ENCODE measurements at places on chromosomes 2 and 18.

DNA sequence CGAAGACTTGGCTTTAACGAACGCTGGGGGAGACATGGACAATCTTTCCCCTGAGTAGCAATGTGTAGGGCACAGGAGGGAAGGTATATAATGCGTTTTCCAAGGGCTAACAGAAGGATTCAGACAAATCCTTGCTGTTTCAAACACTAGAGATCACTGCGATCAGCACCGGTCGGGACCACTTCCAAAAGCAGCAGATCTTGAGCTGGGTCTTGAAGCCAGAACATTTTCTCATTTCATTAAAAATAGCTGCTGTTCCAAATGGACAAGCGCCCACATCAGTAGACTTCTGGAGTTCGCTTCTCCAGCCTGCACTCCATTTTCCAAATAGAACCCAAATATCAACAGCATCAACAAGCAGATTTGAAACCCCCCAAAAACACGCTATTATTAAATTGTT lies 65.1 kb upstream of the MAPRE2 start:
- no peak for DNase-seq

DNA sequence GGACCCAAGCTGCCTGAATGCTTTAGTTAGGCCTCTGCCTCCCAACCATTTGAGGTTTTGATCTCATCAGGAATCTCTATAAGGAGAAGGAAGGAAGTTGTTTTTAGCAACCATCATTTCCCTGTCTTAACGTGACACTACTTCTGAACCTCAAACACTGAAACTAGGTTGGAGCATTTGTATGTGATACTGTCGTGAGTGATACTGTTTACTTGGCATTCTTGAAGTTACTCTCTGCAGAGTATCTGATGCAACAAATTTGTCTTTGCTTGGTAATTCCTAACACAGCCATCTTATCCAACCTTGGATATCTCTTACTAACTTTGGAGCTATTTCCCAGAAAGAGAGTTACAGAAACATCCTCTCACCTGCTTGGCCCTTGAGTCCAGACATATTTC lies 22.1 kb downstream of the TTLL4 start:
- no peak for DNase-seq

- no peak for DNase-seq
Observed at GRCh38 chr2:113207021-113207420, 33.2 kb downstream of the PSD4 start.

- no peak for DNase-seq
Observed at GRCh38 chr18:9736286-9736835, 28.3 kb downstream of the RAB31 start.

DNA sequence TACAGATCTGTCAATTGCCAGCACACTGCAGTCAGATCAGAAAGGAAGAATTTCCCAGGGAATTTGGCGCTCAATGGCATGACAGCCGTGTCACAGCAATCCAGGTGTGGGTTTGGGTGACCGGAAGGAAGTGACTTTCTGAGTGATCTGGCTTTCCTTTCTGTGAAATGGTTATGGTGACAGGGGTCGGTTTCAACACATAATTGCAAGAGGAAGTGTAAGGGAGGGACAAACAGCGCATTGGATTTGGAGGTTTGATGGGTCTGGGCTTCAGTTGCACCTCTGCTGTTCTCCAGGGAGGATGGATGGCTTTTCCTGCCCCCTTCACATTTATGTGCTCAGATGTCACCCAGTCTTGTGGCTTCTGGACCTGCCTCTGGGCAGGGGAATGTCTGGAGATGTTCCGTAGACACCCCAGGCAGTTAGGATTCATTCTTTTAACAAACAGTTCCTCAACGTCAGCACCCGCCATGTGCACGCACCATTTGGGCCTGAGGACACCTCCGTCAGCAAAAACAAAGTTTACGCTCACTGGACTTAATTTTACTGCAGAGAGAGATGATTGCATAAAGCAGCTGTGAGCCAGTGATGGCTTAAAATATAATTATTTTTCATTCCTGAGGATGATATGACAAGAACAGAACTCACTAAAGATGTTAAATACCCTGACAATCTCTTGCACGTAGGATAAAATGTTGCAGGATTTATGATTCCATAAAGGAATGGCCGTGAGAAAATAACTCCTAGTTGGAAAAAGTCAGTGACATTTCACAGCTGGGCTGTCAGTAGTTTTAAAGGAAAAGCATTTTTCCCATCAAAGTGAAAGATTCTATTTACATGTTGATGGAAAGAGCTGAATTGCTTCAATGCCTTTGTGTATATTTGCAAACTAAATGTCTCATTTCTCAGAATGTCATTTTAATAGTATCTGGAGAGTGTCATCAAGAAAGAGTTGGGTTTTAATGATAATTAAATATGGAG lies 36.9 kb downstream of the MBP start:
- no peak for DNase-seq

DNA sequence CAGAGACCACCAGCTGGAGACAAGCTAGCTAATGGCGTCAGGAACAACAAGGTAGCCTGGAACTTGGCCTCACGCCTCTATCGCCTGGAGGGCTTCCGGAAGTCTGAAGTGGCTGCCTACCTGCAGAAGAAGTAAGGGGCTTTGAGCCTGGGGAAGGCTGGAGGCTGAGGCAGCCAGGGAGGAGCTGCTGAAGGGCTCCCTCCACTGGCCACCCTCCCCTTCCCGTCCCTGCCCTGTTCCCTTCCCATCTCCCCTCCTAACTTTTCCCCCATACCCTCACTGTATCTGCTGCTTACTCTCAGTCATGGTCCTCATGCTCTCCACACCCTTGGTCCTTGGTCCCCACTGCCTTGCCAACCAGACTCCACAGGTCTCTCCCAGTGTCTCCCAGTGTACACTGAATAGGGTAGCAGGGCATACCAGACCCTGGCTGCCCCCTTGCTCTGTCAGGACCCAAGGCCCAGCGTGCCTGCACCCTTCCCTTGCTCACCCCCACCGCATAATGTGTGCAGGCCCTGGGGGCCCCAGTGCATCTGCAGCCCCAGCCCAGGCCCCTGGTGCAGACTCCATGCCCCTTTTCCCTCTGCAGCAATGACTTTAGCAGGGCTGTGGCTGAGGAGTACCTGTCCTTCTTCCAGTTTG lies 18.8 kb downstream of the PSD4 start:
- no peak for DNase-seq

GRCh38 chr2:62334440-62335058 lies 138.6 kb downstream of the B3GNT2 start:
- no peak for DNase-seq

DNA sequence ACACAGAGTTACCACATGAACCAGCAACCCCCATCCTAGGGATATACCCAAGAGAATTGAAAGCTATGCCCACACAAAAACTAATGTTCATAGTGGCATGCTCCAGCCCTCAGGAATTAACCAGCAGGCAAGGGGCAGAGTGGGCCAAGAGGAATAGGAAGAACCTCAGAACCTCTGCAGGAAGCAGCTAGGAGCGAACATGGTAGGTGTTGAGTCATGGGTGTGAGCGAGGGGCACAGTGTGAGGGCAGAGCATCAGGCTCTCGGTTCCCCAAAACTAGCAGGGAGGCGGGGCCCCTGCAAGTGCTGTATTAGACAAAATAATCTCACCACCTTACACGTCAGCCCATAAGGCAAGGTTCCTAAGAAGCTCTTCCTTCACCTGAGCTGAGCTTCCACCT lies 5.6 kb upstream of the RUFY4 start:
- DNase-seq: no peak

DNA sequence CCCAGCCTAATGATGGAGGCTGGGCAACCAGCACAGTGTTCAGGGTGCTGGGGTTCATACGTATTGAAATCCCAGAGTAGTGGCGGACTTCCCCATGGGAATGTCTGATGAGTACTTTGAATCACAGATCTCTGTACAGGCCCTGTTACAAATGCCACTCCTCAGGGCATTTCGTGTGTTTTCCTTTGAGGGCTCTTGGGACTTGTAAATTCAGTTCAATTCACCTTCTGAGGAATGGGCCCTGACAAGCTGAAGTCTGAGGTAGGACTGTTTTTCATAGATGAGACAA lies 288 bp upstream of the RDH14 start:
- DNase-seq: no peak

DNA sequence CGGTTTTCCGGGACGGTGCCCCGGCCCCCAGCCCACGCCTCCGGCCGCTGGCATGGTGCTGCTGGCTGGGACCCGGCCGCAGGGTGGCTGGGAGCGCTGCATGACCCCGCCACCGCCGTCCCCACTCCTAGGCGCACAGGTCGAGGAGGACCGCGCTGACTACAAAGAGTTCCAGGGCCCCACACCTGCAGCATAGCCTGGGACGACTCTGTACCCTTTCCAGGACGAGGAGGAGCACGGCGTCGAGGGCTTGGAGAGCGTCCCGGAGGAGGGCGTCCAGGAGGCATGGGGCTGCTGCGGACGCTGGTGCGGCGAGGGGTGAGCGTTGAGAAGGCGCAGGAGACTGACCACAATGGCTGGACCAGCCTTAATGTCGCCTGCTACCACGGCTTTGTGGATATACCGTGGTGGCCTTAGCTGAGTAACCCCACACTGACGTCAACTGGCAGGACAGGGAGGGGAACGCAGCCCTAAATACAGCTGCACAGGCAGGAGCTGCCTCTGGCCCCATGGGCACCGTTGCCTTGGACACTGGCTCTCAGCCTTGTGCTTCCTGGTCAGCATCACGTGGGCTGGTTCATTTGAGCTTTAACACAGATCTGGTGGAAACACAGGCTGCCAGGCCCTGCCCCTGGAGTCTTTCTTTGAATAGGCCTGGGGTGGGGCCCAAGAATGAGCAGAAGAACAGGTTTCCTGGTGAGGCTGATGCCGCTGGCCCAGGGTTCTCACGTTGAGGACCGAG lies 40.9 kb upstream of the TRIM43B start:
- no peak for DNase-seq

GRCh38 chr18:27996801-27997272 lies 180.1 kb downstream of the CDH2 start:
- DNase-seq: no peak

- no peak for DNase-seq
Observed at GRCh38 chr2:24543252-24543651, 52.2 kb downstream of the NCOA1 start.

GRCh38 chr2:109375131-109375561 lies 238.6 kb downstream of the SEPTIN10 start:
- no peak for DNase-seq

DNA sequence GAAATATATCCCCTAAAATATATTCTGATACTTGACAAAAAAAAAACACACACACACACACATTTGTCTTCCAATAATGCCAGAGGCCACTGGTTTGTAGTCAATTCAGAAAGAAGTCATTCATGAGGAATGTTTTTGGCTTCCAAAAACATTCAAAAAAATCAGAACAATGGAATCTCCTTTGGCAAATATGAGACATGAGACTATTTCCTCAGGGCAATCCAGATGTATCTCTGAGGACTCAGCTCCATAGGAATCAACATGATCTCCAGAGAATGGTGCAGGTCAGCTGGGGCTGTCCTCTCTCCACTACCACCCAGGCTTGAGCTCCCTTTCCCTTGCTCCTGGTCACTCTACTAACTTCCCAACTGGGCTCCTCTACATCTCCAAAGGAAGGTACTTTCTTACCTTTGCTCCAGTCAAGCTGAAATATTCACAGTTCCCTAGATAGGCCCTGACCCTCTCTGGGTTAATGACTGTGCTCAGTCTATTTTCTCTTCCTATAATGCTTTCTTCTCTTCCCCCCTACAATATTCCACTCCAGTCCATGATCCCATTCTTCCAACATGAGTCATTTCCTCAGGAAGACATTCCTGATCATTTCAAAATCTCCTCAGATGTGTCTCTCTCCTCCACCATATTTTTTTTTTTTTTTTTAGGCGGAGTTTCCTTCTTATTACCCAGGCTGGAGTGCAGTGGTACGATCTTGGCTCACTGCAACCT lies 145.3 kb downstream of the C1D start:
- DNase-seq: no peak

- DNase-seq: no peak
Observed at GRCh38 chr2:196591621-196592022, 47.9 kb upstream of the CCDC150 start.

DNA sequence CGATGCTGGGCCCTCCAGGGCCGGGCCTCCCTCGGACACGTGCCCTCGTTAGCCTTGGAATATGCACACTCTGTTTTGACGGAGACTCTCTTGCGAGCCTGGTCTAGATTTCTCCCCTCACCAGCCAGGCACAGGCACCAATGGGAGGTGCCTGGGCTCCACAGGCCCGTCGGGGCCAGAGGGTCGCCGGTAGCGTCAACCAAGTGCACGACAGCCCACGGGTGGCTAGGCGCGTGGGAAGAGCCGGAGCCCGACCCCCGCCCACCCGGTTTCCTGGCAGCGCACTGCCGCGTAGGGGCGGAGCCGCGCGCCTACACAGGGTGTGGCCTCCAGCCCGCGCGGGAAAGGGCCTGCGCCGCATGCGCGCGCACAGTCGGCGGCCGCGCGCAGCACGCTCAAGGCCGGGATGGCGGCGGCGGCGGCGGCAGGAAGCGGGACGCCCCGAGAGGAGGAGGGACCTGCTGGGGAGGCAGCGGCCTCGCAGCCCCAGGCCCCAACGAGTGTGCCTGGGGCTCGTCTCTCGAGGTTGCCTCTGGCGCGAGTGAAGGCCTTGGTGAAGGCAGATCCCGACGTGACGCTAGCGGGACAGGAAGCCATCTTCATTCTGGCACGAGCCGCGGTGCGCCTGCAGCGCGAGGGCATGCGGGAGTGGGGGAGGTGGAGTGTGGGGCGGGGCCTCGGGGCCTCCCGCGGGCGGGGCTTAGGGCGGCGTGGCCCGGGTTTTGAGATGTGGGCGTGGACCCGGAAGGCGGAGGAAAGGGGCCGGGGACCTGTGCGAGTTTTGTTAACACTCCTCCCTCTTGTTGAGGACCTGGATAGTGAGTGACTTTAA lies at the start of gene POLE4:
Gene POLE4 (plus strand): TSS at position 370 of the 832 bp plus-strand sequence. CDS start 37 bp downstream, at position 407.
- peak; percentile 90 for DNase-seq

DNA sequence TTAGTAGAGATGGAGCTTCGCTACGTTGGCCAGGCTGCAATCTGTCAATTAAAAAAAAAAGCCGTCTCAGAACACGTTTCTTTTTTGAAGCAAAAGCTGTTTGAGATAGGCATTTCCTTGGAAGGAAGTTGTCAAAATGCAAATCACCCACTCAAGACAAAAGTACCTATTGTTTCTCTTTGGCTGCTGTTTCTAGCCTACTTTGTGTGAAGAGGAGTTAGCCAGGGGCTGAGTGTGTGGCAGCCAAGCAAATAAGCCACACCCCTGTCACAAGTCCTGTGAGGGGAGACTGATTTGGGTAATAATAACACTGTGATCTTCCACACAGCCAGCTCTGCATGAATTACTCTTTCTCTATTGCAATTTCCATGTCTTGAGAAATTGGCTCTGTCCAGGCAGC lies 47.4 kb upstream of the CDCA7 start:
- no peak for DNase-seq

- no peak for DNase-seq
Observed at GRCh38 chr2:174058026-174058425, 92.9 kb upstream of the SP3 start.

DNA sequence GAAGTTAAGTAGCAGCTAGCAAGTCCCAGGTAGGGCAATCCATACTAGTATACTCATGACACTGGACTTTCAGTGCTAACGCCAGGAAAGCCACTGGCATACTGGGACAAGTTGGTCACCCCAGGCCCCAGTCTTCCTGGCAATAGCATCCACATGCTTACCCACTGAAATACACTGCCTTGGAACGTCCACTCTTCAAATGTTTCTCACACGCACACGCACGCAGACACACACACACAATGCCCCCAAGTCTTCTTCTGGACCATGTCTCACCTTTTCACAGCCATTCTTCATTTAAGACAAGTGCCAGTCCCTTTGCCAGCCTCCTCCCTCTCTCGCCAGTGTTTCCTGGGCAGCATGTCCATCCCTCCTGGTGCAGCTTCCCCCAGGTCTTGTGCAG lies 8.7 kb upstream of the TEX261 start:
- no peak for DNase-seq

- DNase-seq: no peak
Observed at GRCh38 chr2:103249462-103249861, 487.6 kb downstream of the TMEM182 start.

All from central memory CD4-positive, alpha-beta T cell (primary cell).